Stimulated activated effector memory CD8-positive, alpha-beta T cell treated with anti-CD3 and anti-CD28 coated beads, Interleukin-12 subunit alpha, Interleukin-12 subunit beta, amount 100 ng/mL, for 72 hours (primary cell): ENCODE measurements at places on chromosomes 7 and 10.

GRCh38 chr7:46195934-46196333 lies 274.9 kb upstream of the IGFBP3 start:
- no peak for DNase-seq

GRCh38 chr7:158828133-158829020 lies 932 bp downstream of the ESYT2 start:
- peak; percentile 27 for DNase-seq

DNA sequence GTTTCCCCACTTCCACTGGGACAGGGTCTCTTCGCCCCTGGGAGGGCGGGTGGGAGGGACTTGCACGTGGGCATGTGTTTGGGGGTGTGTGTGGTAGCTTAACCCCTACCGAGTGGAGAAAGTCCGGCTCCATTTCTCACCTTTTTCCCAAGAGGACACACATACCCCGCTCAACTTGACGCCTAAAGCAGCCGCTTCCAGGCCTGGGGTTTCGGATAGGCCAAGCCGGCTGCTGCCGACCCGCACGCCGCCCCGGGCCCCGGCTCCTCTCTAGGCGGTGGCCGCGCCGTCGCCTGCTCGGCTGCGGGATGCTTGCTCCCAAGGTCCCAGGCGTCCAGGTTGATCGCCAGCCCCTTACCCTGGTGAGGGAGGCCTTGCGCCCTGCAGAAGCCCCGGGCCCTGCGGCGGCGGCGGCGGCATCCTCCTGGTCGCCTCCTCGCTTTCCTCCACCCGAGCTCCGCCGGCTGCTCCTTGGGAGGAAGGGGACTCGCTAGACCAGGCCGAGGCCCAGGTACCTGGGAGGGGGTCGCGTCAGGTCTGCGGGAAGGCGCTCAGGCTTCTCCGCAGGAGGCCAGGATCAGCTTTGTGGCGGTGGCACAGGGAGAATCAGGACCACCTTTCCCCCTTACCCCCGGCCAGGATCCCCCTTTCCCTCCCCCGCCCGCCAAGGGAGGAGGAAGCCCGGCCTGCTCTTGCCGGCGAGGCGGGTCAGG lies 3.2 kb upstream of the GATA3 start:
- DNase-seq: no peak

GRCh38 chr7:47474937-47475879 lies 106.7 kb downstream of the TNS3 start:
- no peak for DNase-seq

GRCh38 chr7:117403737-117404136 lies 23.6 kb downstream of the ASZ1 start:
- no peak for DNase-seq

GRCh38 chr10:17671307-17671706 lies 27.4 kb downstream of the STAM start:
- no peak for DNase-seq

- no peak for DNase-seq
Observed at GRCh38 chr7:79182283-79182682, 271.2 kb downstream of the MAGI2 start.

GRCh38 chr7:51158742-51159445 lies 157.7 kb downstream of the COBL start:
- no peak for DNase-seq

DNA sequence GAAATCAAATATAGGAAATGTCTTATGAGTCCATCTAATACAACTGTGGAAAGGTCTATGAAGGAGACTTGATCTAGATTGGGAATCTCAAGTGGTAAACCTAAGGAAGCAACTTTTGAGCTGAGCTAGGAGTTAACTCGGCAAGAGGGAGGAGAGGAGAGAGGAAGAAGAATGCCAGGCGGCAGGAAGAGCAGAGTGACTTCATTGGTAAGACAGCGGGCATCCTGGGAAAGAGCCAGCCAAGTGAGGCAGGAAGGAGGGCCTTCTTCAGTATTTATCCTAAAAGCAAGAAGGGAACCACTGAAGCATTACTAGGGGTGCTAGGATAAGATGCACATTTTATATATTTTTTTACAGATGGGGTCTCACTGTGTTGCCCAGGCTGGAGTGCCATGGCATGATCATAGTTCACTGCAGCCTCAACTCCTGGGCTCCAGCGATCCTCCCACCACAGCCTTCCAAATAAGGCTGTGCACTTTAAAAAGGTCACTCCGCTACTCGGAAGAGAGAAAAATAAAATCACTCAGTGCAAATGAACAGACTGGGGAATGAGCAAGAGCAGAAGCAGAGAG lies 2.0 kb downstream of the BCL7B start:
- DNase-seq: no peak

GRCh38 chr7:16412274-16413254 lies 8.8 kb downstream of the CRPPA start:
- DNase-seq: no peak

- DNase-seq: no peak
Observed at GRCh38 chr7:75771224-75771623, 787 bp downstream of the CCL26 start.

- DNase-seq: no peak
Observed at GRCh38 chr7:150383710-150384397, 4.7 kb downstream of the ZNF775 start.

DNA sequence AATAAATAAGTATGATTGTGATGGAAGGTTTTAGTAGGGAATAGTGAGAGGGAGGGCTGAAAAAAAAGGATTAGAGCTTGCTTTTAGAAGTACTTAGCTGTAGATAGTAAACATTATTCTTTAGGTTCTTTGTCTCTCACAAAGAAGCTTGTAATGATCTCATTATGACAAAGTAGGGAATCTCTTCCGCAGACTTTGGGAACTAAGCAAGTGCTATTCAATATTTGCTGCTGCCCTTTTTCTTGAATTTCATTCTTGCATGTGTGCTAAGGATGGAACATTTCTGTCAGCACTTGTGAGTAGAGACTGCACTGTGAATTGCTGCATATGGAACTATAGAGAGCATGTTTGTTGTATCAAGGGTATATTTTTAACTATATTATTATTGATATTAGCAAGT lies 173.4 kb downstream of the ST7 start:
- DNase-seq: no peak

DNA sequence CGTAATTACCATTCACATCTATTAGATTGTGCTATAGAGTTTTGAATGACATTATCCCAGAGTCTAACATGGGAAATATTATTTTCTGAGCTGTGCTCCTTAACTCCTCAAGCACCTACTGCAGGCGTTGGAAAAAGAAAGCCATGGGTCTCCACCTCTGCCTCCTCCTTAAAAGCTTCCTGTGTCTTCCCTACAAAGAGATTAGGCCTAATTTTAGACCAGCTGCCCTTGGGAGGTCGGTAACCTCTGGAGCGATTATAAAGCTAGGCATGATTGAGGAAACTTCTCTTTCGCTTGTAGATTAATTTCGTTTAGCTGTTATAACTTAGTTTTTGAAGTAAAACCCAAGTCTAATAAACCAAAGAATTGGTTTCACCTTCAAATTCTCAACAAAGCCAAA lies 75.2 kb downstream of the PLXDC2 start:
- no peak for DNase-seq

- DNase-seq: no peak
Observed at GRCh38 chr7:115235075-115235474, 313.2 kb downstream of the MDFIC start.

DNA sequence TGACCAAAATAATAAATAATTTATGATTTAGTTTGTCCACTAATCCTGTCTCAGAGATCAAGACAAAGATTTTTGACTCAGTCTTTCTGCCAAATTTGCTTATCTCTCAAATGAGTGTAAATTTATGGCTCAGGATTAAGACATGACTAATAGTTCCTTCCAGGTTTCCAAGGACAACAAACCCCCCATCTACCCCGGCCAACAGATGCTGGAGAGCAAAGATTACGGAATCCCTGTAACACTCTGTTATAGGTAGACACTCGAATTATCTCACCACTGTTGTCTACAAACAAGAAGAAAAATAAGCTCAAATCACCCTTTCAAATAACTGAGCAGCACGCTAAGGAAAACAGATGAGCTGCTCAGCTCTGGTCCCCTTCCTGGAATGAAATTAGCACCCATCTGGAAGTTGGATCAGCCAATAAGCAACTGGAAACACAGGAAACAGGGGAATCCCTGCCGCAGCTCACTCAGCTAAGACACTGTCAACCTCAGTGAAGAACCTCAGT lies 56.8 kb upstream of the SVIL start:
- DNase-seq: no peak

DNA sequence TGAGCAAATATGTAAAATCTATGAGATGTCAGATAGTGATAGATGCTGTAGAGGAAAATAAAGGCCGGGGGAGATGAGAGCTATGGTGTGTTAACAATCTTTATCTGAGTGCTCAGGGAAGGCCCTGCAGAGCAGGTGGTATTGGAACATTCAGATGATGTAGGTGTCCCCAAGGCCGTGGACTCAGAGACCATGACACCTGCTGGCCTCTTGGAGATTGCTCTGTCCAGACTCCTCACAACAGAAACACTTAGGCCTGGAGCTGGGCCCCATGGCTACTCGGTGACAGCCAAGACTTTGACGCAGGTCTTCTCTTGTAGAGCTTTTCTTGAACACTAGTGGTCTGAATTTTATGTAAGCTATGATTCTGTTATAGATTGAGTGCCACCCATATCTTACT lies 13.3 kb downstream of the AKR1E2 start:
- DNase-seq: no peak

GRCh38 chr7:100013328-100013676 lies 2.1 kb upstream of the ZKSCAN1 start:
- DNase-seq: no peak

DNA sequence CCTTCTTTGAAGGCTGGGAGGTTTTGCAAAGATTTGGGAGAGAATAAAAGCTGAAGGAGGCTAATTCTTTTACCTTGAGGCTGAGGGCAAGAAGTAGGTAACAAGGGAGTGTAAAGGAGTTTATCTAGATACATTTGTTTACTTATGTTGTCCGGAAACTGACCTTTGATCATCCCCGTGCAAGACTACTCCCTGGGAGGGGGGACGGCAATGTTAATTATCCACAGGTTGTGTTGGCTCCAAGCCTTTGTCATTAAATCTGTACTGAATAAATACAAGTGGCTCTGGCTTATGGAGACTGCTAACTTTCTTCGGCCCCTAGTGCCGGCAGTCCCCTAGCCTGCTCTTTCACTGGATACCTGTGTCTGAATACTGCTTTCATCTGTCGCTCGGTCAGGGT lies 1250.6 kb upstream of the LRRTM3 start:
- no peak for DNase-seq

- DNase-seq: peak; percentile 42
Observed at GRCh38 chr10:132065491-132066105, at the start of gene JAKMIP3. JAKMIP3 (plus strand) TSS chr10:132065946; CDS start chr10:132104809, 38,863 bp downstream.
